Spinal cord (tissue), 10 donors: ENCODE measurements at places on chromosomes 1 and 21.

- no peaks in the 10 kb centered on the region for H3K36me3 ChIP-seq
- H3K4me3 ChIP-seq, result no peak overlapping the region
- no peaks in the 10 kb centered on the region for H3K4me1 ChIP-seq
- H3K27me3 ChIP-seq, result no peaks in the 10 kb centered on the region
- H3K27ac ChIP-seq, result no peak overlapping the region
- DNase-seq, result no peak
These were observed 608.5 kb upstream of the USP24 start for GRCh38 chr1:55823541-55824250.

DNA sequence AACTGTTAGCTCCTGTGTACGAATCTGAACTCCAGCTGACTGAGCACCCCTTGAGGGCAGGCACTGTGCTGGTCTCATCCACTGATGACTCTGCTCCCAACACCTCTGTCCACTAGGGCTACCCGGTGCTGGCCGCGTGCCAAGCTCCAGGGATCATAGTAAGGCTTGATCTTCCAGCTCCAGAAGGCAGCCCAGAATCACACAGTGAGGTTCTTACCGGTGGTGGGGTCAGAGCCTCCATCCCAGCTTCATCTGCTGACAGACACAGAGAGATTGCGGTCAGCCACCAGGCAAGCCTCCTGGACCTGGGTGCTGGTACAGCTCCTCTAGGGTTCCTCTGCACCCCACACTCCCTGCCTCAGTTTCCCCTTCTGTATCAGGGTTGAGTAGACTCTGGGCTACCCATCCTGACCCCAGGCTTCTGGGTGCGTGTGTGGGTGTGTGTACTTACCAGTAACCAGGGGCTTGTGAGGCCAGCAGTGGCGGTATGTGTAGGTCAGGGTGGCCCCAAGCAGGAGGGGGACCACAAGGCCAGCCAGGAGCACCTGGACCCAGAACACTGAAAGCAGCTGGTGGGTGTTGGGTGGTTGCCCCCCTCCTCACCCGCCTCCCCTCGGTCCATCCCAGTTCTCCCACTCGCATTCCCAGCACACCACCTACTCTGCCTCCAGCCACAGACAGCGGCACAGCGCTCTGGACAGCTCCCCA is 3.4 kb downstream of the TNFRSF25 start:
- DNase-seq, result no peak
- H3K27me3 ChIP-seq, result peaks cover 30% of the 10 kb centered on the region
- no peak overlapping the region for H3K4me3 ChIP-seq
- H3K4me1 ChIP-seq, result peaks cover 22% of the 10 kb centered on the region

GRCh38 chr1:23401313-23401712 is 23.2 kb downstream of the TCEA3 start:
- H3K4me1 ChIP-seq, result peaks cover 20% of the 10 kb centered on the region
- H3K4me3 ChIP-seq, result no peak overlapping the region
- no peak overlapping the region for H3K27ac ChIP-seq
- DNase-seq, result no peak
- H3K36me3 ChIP-seq, result no peaks in the 10 kb centered on the region

GRCh38 chr1:115130786-115131185 is 41.5 kb upstream of the TSPAN2 start:
- H3K27ac ChIP-seq, result no peak overlapping the region
- no peak for DNase-seq
- no peaks in the 10 kb centered on the region for H3K4me1 ChIP-seq
- no peaks in the 10 kb centered on the region for H3K36me3 ChIP-seq
- H3K27me3 ChIP-seq, result no peaks in the 10 kb centered on the region

GRCh38 chr1:21623410-21623961 is 45.7 kb downstream of the RAP1GAP start:
- DNase-seq, result no peak
- no peak overlapping the region for H3K27ac ChIP-seq
- H3K36me3 ChIP-seq, result peaks cover 69% of the 10 kb centered on the region
- H3K4me3 ChIP-seq, result no peak overlapping the region
- H3K4me1 ChIP-seq, result peaks cover 69% of the 10 kb centered on the region

- no peak for DNase-seq
- no peaks in the 10 kb centered on the region for H3K36me3 ChIP-seq
- no peaks in the 10 kb centered on the region for H3K27me3 ChIP-seq
- H3K27ac ChIP-seq, result no peak overlapping the region
- H3K4me3 ChIP-seq, result no peak overlapping the region
These were observed 233.1 kb downstream of the PAPPA2 start for GRCh38 chr1:176696109-176696508.

- H3K4me1 ChIP-seq, result peaks cover 9% of the 10 kb centered on the region
- H3K27ac ChIP-seq, result no peak overlapping the region
- no peak overlapping the region for H3K4me3 ChIP-seq
- no peak for DNase-seq
- H3K36me3 ChIP-seq, result no peaks in the 10 kb centered on the region
- H3K27me3 ChIP-seq, result peaks cover 33% of the 10 kb centered on the region
These were observed 23.2 kb downstream of the DMBX1 start for GRCh38 chr1:46512792-46513190.

GRCh38 chr1:229940684-229941083 is 126.4 kb upstream of the GALNT2 start:
- no peak overlapping the region for H3K27ac ChIP-seq
- H3K4me3 ChIP-seq, result no peak overlapping the region
- peak; percentile 35 for DNase-seq
- H3K27me3 ChIP-seq, result no peaks in the 10 kb centered on the region
- H3K36me3 ChIP-seq, result no peaks in the 10 kb centered on the region
- no peaks in the 10 kb centered on the region for H3K4me1 ChIP-seq

DNA sequence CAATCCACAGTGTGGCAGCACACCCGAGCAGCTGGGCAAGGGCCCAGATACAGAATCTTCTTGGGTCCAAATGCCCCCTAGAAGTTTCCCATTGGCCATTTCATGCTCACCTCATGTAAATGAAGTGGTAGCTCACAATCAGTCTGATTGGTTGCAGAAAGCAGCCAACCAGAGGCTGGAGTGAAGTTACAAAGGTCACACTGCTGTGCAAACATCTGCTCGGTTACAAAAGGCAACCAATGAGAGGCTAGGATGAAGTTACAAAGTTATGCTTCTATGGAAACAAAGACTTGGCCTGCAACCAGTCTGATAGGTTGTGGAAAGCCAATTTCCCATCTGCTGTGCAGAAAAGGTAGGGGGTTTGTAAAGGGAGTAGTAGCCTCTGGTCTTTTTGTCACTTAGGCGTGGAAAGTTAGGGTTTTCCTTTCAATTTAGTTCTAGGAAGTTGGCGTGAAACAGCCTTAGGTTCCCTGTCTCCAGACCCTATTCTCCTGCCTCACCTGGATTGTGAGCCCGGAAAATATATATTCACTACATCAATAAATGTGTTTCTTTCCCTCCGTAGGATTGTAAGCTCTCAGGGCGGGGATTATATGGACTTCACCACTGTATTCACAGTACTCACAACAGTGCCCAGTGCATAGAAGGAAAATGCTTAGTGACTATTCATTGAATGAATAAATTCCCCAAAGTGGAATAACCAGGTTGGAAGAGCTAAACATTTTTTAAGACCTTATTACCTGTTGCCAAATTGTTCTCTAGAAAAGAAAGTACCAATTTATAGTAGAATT is 91.9 kb downstream of the URB2 start:
- H3K4me1 ChIP-seq, result no peaks in the 10 kb centered on the region
- H3K27ac ChIP-seq, result no peak overlapping the region
- DNase-seq, result no peak
- H3K36me3 ChIP-seq, result no peaks in the 10 kb centered on the region

DNA sequence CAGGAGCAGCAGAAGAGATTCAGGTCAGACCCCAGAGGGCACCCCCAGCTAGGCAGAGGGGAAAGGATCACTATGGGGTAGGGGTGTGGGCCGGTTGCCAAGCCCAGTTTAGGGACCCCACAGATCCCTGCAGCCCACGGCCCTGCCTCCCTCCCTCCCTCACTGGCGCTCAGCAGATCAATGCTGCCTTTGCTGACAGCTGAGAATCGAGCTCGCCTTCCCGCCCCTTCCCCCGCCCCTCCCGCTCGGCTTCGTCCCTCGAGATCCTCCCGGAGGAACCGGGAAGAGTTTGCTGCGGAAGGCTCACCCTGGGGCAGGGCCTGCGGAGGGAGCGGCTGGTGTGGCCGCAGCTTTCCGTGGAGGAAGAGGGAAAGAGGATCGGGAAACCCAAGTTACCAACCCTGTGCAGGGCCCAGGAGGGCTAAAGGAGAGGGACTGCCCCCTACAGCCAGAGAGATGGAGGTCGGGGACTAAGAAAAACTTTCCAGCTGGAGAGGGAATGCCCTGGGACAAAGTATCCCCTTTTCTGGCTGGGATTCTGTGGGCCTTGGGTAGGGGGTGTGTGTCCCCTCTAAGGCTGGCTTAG is 1.1 kb upstream of the KCNQ4 start:
- H3K4me3 ChIP-seq, result no peak overlapping the region
- peaks cover 10% of the 10 kb centered on the region for H3K27me3 ChIP-seq
- no peak overlapping the region for H3K27ac ChIP-seq
- peaks cover 5% of the 10 kb centered on the region for H3K36me3 ChIP-seq
- DNase-seq, result no peak
- H3K4me1 ChIP-seq, result peaks cover 39% of the 10 kb centered on the region
